ENCODE measurements at places on chromosomes 5 and 9.
A peak's percentile ranks its signal among the peaks of the same experiment; 100 is the strongest.

GRCh38 chr9:137493364-137494103 is 34.4 kb upstream of the NSMF start:
- no peak for DNase-seq

DNA sequence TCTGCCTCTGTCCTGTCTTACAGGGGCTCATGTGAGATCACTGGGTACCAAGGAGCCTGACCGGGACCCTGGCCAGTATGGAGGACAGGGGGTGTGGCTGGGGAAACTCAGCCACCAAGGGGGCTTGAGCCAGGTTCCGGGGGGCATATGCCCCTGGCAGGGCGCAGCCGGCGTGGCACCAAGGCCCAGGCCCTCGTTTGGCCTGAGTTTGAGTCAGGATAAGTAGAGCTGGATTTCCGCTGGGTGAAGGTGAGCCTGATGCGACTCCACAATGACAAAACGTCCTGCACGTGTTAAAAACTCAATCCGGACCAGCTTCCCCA is 616 bp upstream of the TSPAN17 start:
- no peak for DNase-seq

- DNase-seq = no peak
Measured at GRCh38 chr5:179289756-179290385, 55.4 kb downstream of the ADAMTS2 start.

GRCh38 chr9:7760014-7760415 is 39.6 kb downstream of the DMAC1 start:
- no peak for DNase-seq

GRCh38 chr5:159021901-159022556 is 77.7 kb downstream of the EBF1 start:
- DNase-seq = peak; percentile 8

GRCh38 chr5:172716796-172717313 is 54.1 kb downstream of the DUSP1 start:
- DNase-seq = peak; percentile 78

DNA sequence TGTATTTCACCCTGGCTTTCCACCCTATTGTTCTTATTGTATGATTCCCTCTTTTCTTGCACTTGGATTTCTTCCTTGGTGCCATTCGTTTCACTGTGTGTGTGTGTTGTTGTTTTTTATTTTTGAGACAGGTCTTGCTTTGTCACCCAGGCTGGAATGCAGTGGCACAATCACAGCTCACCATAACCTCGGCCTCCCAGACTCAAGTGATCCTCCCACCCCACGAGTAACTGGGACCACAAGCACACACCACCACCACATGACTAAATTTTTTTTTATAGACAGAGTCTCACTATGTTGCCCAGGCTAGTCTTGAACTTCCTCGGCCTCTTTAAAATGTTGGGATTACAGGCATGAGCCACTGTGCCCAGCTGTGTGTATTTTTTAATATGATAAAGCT is 72.0 kb downstream of the MLLT3 start:
- DNase-seq = no peak

- peak; percentile 53 for DNase-seq
Measured at GRCh38 chr5:56278335-56278753, 45.2 kb upstream of the ANKRD55 start.

- no peak for DNase-seq
Measured at GRCh38 chr9:134303601-134304000, 22.7 kb upstream of the RXRA start.

- DNase-seq = no peak
Measured at GRCh38 chr5:150765011-150765798, 6.4 kb upstream of the DCTN4 start.

- no peak for DNase-seq
Measured at GRCh38 chr5:128842241-128842640, 123.0 kb upstream of the SLC27A6 start.

- DNase-seq = no peak
Measured at GRCh38 chr5:102764381-102765004, 9.4 kb downstream of the PAM start.

DNA sequence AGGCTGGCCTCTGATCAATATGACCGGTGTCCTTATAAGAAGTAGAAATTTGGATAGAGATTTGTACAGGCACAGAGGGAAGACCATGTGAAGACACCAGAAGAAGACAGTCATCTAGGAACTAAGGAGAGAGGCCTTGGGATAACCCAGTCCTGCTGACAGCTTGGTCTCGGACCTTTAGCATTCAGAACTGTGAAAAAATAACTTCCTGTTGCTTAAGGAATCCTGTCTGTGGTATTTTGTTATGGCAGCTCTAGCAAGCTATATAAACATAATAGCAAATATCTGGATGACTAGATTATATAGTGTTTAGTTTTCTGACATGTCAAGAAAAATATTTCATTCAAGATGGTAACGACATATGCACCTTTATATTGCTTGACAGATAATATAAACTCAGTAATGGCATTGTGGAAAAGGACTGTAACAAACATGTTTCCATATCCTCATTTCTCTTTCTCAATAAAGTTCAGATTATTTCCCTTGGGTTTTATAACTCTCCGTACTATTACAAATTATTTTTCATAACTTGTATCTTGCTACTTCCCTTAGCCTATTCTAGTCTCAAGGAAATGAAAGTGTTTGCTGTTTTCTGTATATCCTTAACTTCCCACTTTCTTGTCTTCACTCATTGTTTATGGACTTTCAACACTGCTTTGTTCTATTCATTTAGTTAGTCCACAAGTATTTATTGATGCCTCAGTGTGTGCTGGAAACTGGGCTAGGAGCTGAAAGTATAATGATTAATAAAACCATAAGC is 62.4 kb downstream of the KIAA1958 start:
- no peak for DNase-seq

DNA sequence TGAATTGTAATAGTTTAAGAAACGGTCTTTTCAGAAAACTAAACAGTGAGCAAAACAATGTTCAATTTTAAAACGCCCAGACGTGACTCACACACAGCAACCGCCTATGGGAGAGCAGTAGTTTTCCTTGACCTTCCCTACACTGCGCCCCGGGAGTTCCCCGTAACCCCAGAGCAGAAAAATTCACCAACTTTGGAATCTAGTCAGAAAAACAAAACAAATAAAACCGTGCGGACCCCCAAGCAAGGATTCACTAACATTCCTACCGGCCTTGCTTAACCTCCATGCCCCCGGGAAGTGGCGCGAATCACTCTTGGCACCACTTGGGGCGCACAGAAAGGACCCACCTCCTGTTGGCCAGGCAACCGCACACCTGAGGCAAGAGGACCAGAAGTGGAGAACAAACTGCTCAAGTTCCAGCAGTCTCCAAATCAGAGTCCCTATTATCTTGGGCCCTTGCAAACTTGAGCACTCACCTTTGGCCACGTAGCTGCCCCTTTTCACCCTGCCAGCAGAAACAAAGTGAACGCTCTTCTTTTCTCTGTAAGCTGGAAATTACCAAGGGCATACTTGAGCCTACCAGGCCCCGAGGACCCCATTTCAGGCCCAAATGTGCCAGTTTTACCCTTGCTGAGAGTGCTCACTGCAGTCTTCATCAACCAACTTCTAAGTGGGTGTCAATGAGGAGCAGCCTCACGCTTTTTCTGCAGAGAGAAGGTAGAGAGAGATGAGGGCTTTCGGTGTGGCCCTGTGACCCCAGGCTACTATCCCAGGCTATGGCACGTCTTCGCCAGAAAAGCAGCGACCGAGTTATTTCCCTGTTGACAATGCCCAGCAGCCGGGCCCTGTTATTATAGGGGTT is 189.7 kb downstream of the MEF2C start:
- DNase-seq = no peak
